MM.1S (cell line): ENCODE measurements at places on chromosomes 1 and 21.
A peak's percentile ranks its signal among the peaks of the same experiment; 100 is the strongest.

GRCh38 chr1:36497207-36497606 lies 14.5 kb upstream of the CSF3R start:
- no peak for DNase-seq

- DNase-seq, result no peak
Observed at GRCh38 chr1:47178654-47179016, 11.2 kb downstream of the PDZK1IP1 start.

GRCh38 chr1:97137862-97138514 lies 416.4 kb downstream of the PTBP2 start:
- DNase-seq, result peak; percentile 39

DNA sequence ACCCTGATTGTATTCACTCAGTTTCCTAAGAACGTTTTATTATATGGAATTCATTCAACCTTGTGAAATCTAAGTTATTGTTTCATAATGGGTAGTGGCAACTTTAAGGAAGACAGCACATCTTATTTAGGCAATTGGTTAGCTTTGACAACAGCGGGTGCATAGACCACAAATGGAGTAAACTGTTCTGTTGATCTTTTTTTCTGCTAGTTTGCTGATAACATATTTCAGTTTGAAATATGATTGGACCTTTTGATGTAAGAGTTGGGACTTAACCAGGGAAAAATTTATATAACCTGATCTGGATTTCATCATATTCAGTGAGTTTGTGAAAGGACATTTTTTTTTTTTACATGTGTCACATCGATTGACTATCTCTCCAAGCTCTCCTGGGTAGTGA lies 151.7 kb downstream of the HLX start:
- no peak for DNase-seq

GRCh38 chr1:119740896-119741780 lies 27.6 kb downstream of the HMGCS2 start:
- DNase-seq, result no peak

DNA sequence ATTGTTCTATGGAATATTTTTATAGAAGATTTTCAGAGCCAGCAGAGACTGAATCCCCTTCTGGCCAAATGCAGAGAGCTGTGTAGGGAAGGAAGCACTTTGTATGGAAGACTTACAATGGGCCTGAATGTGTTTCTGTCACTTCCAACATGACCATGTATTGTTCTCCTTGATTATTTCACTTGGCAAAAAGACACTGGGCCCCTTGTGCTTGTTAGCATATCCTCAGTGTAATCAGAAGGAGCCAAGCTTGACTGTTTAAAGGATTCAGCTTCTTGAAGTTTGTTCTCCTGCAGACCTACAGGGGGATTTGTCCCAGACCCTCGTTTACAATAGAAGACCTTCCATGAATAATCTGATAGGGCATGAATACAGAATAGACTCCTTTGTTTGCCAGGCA lies 48.1 kb upstream of the UBE2U start:
- no peak for DNase-seq

GRCh38 chr1:230145953-230146476 lies 79.0 kb downstream of the GALNT2 start:
- DNase-seq, result peak; percentile 66

- no peak for DNase-seq
Observed at GRCh38 chr1:203101813-203102634, 16.2 kb upstream of the MYOG start.

DNA sequence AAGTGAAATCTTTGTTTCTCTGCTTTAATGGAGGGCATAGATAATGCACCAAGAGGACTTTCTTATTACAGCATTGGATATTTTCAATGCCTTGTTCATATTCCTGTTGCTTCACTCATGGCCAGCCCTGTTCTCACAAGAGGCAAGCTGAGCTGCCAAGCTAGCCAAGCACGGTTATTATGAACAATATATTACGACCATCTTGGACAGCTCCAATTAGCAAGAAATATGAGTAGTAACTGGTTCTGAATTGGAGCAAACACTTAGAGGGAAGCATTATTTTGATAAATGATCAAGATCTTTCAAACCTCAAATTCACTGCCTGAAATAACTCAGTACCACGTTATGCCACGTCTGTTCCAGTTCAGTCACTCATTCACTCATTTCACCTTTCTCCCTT lies 159.8 kb downstream of the SETD4 start:
- DNase-seq, result no peak

GRCh38 chr1:53539711-53540603 lies 80.8 kb downstream of the DMRTB1 start:
- DNase-seq, result no peak

GRCh38 chr1:227131193-227131592 lies 187.1 kb downstream of the CDC42BPA start:
- DNase-seq, result peak; percentile 50

DNA sequence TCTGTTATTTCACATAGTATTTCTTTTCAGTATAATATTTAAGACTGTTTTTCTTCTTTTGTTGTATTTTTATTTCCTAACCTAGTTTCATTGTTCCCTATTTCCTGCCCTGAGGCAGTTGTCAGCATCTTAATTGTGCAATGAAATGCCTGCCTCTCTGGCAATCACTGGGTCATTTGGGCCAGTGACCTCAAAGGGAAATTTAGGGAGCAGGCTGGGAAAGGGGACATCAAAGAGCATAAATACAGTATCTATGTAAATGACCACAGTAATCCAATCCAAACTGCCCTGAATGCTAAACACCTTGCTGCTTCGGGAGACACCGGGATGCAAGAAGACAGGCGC lies 147.8 kb downstream of the TLR5 start:
- DNase-seq, result no peak

DNA sequence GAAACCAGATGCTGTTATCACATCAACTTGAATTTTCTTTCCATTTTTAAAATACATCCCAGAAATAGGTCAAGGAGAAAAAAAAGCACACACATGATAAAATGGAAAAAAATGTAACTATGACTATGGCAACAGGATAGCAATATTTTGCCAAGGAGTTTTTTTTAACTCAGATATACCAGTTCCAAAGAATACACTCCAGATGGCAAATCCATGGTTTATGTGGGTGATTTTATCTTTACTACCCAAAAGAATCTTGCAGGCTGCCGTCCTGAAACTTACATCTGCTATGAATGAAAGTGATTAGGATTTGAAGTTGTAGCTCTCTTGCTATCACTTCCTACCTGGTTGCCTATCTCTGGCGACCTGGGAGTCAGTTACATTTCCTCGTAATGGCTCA lies 91.0 kb upstream of the PLPPR4 start:
- no peak for DNase-seq

DNA sequence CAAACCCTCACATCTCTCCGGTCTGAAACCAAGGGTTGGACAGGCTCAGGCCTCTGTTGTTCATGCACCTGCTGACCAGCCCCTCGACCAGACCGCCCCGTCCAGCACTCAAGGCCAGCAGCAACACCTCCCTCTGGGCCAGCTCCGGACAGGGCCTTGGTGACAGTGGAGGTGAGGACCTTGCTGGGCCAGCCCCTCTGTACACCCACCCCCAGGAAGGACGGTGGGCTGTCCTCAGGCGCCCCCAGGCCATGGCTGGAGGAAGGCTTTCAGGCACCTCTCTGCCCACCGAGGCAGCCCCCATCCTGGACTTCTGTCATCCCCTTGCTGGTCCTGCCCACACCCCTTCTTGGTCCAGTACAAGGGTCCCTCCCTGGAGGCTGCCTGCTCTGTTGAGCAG lies 48.6 kb downstream of the MEGF6 start:
- DNase-seq, result no peak
